GM06990 (cell line): ENCODE measurements at places on chromosomes 1 and 21.

DNA sequence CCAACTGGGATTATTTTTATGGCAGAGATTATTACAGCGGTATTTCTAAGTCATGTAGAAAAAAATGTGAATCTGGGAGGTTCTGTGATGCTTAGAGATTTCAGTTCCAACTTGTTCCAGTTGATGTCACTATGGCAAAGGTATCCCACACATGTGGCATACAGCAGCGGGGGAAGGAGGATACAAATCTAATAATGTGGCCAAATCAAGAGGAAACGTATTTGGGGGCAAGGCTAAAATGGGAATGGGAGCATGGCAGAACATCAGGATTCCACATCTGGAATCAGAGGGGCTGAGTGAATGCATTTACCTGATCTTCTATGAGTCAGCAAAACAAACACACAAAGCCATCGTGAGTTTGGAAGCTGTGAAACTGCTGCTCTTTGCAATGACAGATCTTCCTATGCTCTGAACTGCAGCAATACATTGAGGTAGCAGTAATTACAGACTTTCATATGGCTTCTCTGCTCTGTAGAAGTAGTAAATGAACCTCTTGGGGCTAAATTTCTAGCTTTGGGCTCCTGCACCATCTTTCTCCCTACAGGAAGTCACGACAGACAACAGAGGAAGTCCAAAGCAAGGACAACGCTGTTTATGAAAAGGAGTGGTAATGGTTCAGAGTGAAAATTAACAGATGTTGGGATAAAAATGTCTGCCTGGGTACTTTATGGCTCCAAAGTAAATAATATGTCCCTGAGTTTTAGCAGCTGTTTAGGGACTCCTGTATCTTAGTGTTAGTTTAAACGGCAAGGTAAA lies 55.5 kb downstream of the GABPA start:
- DNase-seq = no peak

- no peak for DNase-seq
Observed at GRCh38 chr1:10440305-10440704, 9.5 kb upstream of the CORT start.

- DNase-seq = no peak
Observed at GRCh38 chr1:168686666-168687065, 42.3 kb downstream of the DPT start.

- peak; percentile 30 for DNase-seq
Observed at GRCh38 chr1:175757381-175758015, 14.1 kb upstream of the TNR start.

DNA sequence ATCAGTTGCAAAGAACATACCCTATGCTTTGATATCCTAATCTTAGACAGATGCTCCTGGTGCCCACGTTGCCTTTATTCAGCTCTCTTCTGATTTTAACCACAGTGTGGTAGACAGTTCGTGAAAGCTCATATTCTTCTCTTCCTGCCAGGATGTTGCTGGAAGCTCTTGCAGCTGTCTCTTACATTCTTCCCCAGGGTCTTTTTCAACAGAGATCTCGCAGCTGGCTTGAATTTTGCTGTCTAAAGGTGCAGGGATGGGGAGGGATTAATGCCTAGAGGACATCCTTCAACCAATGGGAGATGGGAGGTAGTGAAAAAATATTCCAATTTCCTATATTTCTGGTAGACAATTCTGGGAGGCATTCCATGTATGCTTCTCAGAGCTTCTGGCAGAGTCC lies 150.0 kb upstream of the APP start:
- no peak for DNase-seq

- no peak for DNase-seq
Observed at GRCh38 chr21:33024201-33025103, 1.3 kb upstream of the OLIG2 start.

DNA sequence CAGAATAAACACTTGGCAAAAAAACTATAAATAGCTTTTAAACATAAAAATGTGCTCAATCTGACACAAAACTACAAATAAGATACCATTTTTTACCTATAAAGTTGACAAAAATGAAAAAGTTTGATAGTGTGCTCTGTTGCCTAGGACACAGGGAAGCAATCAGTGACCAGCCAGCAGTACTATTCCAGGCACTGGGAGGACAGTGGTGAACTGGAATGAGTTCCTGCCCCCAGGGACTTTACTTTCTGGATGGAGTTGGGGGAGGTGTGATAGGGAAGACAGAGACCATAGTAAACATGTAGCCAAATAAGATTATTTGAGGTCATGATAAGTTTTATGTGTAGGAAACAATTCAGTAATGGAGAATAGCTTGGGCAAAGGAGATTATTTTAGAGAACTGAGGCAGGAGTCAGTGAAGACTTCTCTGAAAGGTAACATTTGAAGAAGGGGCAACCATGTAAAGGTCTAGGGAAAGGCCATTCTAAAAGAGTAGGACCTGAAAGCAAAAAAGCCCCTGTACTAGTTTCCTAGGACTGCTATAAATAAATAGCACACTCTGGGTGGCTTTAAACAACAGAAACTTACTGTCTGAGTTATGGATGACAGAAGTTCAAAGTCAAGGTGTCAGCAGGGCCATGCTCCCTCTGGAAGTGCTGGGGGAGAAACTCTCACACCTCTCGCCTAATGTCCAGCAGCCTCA lies 42.0 kb downstream of the EEIG2 start:
- DNase-seq = no peak

GRCh38 chr1:110227774-110228173 lies 17.7 kb downstream of the KCNC4 start:
- no peak for DNase-seq

GRCh38 chr1:47686731-47687630 lies 249.1 kb downstream of the FOXD2 start:
- DNase-seq = no peak

- DNase-seq = no peak
Observed at GRCh38 chr1:37189111-37189510, 154.8 kb upstream of the GRIK3 start.

DNA sequence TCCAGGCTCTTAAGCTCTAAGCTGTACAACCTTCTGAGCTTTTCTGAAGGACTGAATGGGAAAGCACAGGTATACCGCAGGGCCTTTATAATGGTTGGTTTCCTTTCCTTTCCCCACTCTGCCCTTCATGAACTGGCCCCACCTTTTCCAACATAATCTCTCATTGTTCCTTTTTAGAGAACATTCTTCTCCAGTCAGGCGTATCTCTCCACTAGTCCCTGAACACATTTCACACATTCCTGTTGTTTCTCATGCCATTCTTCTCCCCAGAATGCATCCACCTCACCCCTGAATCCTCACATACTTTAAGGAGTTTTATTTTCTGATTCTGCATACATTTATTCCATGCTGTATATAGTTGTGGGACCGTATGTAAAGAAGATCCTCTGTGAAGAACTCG lies 41.3 kb downstream of the PGM1 start:
- DNase-seq = no peak

GRCh38 chr1:39690794-39691382 lies 345 bp downstream of the HPCAL4 start:
- DNase-seq = no peak

- DNase-seq = no peak
Observed at GRCh38 chr1:197912739-197913494, 4.3 kb upstream of the LHX9 start.

- no peak for DNase-seq
Observed at GRCh38 chr1:70025846-70026245, 179.5 kb downstream of the LRRC40 start.

DNA sequence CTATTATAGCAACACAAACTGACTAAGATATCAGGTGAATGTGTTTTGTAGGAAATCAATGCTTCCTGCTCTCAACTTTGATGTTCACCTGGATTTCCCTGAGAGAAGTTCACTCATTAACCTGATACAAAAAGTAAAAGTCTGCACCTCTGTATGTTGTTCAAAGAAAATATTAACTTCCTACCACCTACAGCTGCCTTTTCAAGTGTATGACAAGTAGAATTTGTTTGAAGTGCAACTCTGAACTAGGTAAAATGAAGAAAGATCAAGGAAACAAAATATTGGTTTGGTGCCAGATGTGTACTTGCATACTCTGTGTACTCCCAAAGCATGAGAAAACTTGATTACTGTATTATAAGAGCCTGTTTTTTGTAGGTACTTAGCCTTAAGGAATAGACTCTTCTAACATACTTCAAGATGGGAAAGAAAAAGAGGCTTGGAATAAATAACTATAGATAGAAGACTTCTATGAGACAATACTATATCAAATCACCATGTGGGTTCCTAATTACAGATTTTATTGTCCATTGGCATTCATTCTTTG lies 193.4 kb downstream of the APP start:
- no peak for DNase-seq

DNA sequence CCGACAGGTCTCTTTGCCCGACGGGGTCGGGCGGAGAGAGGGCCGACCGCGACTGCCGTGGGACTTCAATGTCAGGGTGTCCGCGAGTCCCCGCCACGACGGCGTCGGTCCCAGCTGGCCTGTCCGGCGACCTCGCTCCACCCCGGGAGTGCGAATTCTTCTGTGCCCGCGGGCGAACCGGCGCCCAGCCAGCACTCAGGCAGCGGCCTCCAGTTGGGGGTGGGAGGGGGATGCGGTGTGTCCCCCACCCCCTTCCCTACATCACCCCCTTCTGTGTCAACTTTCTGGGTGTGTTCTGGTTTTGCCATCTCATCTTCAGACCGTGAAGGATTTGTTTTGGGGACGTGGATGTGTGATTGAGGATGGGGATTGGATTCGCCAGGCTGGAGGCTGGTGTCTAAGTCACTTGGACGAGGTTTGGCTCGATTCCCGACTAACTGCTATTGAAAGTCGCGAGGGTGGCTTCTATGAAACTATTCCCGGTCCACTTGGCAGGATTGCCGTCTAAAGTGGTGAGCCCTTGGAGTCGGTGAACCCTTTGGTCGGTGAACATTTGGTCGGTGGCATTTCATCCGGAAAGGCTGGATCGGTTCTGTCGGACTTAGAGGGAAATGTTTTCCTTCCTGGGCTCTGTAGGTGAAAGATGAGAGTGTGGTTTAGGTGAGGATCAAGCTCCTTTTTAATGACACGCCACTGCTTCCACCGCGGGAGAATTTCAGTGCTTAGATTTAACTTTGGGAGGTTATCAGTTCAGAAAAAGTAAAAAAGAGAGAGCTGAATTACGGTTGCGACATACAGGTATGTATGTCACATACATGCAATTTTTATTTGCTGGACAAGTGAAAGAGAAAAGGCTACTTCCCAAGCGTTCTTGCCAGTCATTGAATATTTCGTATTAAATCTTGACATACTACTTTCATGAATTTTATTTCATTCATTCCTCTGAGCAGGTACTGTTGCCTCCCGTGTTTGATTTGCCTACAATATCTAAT lies 771 bp downstream of the ABCD3 start:
- DNase-seq = no peak

- no peak for DNase-seq
Observed at GRCh38 chr1:95990033-95990432, 731.6 kb upstream of the PTBP2 start.

GRCh38 chr21:40947713-40948112 lies 100.8 kb upstream of the DSCAM start:
- DNase-seq = no peak

DNA sequence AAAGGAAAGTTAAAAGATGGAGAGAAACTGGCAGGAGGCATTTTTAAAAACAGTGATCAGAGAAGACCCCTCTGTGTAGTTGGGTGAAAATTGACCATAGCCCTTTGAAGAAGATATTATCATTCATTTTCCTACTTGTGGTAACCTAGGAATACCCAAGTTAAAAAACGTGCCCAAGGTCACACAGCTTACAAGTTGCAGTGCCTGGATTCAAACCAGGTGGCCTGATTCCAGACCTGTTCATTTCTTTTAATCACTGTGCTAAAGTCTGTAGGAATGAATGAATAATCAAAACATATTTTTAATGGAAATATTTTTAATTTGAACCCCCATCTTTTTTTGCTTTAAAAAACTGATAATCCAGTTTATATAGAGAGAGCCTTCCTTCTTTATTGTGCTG lies 35.6 kb downstream of the MARK1 start:
- no peak for DNase-seq

GRCh38 chr1:22472596-22472995 lies 20.9 kb downstream of the ZBTB40 start:
- DNase-seq = no peak

DNA sequence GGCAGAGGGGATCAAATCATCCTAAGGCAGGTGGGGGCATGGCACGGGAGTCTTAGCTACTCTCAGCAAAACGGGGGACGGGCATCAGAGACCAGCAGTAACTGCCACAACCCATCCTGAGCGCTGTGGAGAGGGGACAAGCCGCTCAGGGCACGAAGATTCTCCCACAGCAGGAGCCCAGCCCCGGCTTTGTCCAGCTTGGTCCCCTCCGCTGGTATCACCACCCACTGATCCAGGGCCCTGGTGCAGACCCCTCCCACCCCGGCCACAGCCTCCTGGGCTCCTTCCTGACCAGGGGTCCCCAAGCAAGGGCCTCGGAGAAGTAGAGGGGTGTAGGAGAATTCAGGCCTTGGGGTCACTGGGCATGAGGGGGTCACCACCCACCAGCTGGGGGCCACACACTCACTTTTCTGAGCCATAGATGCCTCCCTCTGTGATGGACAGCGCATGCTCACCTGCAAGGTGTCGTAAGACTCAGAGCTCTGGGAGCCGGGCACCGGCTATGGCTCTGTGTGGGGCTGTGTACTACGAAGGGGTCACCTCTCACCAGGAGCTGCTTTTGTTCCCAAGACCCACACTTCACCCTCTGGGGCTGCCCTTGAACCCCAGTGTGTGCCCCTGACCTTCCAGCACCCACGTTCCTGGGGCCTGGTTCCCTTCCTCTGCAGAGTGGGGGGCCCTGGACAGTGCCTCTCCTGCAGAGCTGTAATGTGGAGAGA lies 2.3 kb upstream of the SMIM1 start:
- DNase-seq = no peak

DNA sequence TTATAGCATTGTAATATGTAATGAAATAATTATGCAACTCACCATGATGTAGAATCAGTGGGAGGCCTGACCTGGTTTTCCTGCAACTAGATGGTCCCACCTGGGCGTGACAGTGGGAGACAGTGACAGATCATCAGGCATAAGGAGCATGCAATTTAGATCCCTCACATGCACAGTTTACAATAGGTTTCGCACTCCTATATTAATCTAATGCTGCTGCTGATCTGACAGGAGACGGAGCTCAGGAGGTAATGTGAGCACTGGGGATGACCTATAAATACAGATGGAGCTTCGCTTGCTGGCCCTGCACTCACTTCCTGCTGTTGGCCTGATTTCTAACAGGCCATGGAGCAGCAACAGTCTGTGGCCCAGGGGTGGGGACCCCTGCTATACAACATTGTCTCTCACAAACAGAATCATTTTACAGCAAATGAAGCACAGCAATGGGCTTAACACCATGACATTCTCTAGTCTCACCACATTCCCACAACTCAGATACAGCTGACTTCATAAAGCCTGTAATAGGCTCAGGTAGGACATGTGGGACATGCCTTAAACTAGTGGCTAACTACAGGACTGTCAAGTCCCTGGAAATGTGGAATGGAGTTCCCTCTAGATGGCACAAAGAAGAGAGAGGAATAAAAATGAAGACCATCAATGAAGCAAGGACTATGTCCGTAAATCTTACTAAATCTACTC lies 40.7 kb upstream of the SLC5A9 start:
- DNase-seq = no peak

DNA sequence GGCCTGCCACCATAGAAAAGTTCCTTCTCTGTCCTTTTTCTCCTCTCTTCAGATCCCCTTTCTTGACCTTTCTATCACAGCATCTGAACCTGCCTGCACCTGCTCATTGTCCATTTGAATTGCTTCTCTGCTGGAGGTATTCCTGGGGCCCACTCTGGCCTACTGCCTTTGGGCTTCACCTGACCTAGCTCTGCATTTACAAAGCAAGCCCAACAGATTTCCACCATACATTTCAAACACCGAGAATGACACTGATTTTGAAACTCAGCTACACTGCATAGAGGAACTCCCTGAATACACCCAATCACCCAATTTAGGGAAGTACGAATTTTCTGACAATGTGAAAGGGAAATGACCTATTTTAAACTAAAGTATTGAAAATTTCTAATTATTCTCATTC lies 284.5 kb upstream of the USP25 start:
- DNase-seq = no peak
